ENCODE measurements at places on chromosomes 16 and 17.

DNA sequence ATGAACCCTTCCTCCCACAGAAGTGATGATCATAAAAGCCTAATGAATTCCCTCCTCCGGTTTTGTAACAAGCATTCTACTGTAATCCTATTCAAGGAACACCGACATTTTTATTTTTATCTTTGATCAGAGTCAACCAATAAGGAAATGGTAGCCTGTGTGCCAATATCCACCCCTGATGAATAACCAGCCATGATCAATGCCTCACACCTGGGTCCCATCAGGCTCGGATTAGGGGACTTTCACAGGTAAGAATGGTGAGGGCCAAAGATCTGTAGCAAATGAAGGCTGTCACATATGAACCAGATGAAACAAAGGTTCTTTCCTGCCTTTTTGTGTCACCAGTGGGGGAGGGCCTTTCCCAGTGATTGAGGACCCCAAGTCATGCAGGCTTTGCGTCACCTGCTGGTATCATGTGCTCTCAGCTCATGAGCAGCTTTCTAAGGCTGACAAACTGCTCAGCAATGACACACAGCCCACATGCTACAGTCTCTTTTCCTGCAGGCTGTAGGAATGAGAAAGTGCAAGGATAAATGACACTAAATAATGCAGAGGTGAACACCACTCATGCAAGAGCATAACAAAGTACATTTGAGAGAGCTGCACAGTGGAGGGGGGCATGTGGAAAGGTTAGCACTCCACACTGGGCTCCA is 34.9 kb downstream of the TOM1L2 start:
- DNase-seq: no peak

- DNase-seq: peak; percentile 68
These were observed 16.9 kb downstream of the DOC2B start for GRCh38 chr17:164303-165235.

- DNase-seq: peak; percentile 97
These were observed 4.2 kb downstream of the BORCS6 start for GRCh38 chr17:8185582-8186445.

DNA sequence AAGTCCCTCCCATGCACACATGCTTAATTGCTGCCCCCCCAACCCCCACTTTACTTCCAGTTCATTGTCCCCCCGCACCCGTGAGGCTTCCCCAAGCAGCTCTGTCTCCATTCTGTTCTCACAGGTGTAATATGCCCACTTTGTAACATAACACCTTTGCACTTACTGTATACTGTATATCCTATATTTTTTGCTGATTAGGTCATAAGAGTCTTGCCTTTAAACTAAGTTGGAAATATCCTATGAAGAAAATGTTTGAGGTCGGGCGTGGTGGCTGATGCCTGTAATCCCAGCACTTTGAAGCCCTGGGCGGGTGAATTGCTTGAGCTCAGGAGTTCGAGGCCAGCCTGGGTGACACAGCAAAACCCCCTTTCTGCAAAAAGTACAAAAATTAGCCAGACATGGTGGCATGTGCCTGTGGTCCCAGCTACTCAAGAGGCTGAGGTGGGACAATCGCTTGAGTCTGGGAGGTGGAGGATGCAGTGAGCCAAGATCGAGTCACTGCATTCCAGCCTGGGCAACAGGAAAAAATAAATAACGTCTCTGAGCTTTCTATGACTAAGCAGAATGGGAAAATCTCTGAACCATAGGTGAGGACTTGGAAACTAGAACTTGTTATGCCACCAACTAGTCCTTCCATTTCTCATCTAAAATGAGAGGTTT is 76.1 kb downstream of the TNRC6C start:
- DNase-seq: no peak

GRCh38 chr17:77208217-77208808 is 67.5 kb downstream of the SEC14L1 start:
- no peak for DNase-seq

GRCh38 chr17:81179220-81179619 is 13.2 kb upstream of the AATK start:
- no peak for DNase-seq

DNA sequence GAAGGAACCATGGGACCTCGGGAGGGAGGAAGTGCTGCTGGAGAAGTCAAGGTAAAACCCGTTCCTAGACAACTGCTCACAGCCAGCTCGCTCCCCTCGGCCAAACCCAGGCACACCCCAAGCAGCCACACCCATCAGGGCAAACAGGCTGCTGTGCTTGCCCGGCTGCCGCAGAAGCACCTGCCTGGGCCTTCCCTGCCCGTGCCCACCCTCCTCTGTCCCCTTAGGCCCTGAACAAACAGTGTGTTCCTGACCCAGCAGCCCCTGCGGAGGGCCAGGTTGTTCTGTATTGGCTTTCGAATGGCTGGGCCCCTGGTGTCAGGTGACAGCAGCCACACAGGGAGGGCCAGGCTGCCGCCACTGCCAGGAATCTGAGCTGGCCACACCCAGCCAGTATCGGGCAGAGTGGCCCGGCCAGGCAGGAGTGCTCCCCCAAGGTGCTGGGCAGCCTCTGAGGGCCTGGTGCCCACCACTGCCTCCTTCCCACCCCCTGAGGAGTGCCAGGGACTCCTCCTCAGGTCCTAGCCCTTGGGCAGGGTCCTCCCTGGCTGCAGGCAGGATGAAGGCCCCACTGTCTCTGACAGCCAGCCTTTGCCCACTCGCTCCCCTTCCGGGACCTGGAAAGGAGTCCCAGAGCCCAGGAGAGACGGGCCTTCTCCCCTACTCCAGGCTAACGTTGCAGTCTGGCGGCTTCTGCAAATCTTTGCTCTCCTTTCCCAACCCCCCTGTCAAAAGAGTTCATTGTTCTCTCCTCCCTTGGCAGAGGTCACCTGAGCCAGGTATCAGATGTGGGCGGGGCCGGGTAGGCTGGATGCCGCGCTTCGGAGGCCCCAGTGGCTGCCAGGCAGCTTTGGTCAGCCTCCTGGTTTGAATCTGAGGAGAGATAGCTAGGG is 24.0 kb downstream of the LLGL2 start:
- peak; percentile 63 for DNase-seq

DNA sequence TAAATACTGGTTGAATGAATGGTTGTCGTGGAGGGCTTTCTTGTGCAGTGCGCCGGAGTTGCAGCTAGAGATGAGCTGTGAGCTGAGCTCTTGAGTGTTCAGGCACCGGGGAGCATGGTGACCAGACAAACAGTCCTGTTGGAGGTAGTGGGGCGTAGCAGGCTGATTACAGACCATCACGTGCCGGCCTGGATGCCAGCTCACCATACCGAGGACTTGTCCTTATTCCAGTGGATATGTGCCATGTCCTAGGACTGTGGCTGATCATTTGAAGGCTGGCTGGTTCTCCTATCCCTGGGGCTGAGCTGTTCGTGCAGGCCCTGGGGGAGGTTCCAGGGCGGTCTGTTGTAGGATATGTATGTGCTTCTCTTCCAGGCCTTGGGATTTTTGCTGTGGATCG is 60.0 kb downstream of the ABCC1 start:
- DNase-seq: no peak

GRCh38 chr16:55126456-55126855 is 195.8 kb downstream of the IRX5 start:
- peak; percentile 18 for DNase-seq

DNA sequence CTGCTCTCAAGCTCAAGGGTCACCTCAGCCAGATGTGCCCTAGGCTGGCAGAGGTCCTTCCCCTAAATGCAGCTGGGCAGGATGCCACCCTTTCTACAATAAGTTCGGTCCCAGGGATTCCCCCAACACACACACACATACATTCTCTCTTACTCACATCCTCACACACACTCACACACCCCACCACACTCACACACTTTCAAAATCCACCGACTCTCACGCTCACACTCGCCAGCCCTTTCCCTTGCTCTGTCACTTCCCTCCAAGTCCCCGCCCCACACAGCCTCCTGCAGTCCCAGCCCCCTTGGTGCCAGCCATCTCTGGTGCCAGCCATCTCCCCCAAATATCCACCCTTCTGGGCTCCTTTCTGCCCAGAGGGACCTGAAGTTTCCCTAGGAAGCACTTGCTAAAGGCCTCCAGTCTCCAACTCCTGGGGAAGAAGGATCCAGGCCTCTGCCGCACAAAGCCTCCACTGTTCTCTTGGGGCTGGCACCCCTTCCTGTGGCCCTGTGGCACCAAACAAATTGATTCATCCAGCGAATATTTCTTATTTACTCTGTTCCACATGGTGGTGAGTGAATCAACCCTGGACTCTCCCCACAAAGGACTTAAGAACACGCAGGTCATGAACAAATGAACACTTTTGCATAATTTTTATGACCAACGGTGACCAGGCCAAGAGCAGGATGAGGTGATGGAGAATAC is 3.8 kb upstream of the USP36 start:
- no peak for DNase-seq

DNA sequence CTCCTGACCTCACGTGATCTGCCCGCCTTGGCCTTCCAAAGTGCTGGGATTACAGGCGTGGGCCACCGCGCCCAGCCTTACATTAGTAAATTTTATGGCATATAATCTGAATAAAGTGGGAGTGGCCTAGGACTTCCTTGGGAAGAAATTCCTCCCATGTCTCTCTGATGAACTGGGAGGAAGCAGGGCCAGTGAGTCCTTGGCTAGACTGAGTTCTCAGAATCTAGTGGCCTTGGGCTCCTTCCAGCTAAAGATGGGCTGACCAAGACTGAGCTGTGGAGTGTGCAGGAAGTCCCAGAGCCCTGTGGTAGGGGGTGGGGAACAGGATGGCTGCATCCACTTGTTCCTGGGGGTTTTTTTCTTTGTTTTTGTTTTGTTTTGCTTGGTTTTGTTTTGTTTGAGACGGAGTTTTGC is 10.0 kb upstream of the NAGLU start:
- DNase-seq: no peak

- peak; percentile 57 for DNase-seq
These were observed 78.3 kb downstream of the RPA1 start for GRCh38 chr17:1907909-1908698.

DNA sequence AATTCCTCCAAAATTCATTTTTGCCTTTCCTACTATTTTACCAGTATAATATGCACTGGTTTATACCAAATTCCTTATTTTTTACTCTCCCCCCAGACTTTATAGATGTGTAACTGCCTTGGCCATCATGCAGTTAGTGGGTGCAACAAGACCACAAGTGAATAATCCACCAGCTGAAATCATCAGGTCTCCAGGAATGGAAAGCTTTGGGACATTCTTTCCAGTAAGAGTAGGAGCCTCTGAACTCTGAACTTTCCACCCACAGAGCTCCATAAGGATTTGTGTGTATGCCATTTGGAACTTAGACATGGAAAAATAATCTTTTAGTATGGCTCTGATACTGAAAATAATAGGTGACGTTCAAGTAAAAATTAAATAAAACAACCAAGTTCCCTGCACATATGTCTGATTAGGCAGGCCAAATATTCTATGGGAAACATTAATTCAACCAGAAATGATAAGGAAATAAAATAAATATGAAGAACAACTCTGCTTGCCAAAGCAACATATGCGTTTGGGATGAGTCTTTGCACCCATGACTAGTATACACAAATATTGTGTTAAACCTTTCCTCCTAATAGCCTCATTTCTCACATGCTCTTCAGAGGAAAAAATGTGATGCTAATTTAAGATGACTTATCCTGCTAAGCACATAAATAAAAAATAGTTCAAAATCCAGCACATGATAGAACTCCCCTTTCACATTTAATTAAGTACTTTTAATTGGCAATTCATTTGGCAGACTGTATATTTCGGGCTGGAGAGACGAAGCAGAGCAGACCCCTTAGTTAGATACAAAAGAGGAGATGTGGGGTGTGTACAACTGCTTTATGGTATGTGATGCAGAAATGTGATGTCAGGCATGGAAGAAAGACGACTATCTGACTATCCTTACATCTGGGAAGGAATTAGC is 11.6 kb upstream of the LYRM9 start:
- no peak for DNase-seq

GRCh38 chr17:80720610-80721577 is 176.3 kb downstream of the RPTOR start:
- peak; percentile 21 for DNase-seq

DNA sequence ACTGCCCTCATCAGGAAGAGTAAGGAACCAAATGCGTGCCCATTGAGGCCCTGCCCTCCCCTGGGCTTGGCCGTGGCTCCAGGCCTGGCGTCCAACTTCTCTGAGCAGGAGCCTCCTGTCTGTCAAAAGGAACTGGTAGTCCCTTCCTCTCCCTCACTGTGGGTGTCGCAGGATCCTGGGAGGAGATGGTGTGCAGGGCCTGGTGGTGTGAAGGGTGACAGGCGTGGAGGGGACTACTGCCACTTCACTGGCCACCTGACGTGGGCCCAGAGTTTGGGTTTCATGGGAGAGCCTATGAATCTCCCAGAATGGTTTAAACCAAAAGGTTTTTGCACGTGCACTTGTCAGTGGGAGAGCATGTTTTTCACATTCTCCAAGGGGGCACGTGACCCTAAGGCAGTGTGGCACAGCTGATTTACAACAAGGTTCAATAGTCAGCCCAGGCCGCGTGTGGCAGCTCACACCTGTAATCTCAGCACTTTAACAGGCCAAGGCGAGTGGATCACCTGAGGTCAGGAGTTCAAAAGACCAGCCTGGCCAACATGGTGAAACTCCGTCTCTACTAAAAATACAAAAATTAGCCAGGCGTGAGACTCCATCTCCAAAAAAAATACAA is 12.5 kb downstream of the ARL2BP start:
- no peak for DNase-seq

GRCh38 chr17:67058036-67058435 is 13.7 kb downstream of the CACNG1 start:
- DNase-seq: no peak

DNA sequence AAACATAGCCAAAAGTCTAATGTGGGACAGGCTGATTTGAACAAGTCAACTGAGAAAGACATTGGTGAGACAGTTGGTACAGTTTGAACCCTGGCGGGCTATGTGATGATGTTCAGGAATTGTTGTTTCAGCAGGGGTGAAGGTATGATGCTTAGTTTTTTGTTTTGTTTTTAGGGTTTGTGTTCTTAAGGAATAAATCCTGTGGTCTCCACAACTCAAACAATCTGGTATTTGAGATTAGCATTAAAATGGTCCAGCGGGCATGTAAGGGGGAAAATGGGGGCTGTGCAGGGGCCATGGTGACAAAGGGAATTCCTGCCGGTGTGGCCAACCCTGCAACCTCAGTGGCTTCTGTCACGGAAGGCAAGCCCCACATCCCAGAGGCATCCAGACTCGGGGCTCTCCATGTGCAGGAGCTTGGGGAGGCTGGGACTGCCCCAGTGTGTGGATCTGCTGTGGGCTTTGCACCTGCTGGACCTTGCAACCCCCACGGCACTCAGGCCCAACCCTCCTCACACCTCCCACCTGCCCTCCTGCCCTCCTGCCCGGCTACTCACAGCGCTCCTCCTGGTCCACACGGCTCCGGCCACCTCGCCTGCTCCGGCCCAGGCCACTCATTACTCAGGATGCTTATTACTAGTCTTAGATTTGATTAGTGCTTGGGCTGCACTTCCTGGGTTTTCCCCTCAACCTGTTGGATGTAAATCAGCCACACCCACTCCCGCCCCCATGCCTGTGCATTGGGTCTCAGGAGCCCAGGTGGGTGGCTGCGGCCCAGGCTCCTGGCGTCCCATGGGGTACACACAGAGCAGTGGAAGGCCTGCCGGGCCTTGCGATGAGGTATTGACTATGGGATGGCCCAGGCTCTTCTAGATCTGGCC is at the start of gene TNFRSF13B:
Gene TNFRSF13B (minus strand): TSS at position 661 of the 881 bp plus-strand sequence. CDS start 43 bp downstream, at position 618.
- DNase-seq: no peak

DNA sequence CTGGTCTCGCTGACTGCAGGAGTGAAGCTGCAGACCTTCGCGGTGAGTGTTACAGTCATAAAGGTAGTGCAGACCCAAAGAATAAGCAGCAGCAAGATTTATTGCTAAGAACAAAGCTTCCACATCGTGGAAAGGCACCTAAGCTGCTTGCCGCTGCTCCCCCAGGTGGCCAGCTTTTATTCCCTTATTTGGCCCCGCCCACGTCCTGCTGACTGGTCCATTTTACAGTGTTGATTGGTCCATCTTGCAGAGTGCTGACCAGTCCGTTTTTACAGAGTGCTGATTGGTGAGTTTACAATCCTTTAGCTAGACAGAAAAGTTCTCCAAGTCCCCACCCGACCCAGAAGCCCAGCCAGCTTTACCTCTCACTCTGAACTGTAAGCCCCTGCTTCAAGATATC is 227.8 kb downstream of the ABCC12 start:
- DNase-seq: no peak
